ENCODE measurements at places on chromosomes 16 and 17.

- DNase-seq: no peak
Observed at GRCh38 chr17:7839876-7840261, 5.9 kb downstream of the KDM6B start.

- no peak for DNase-seq
Observed at GRCh38 chr17:71398800-71399219, 722.0 kb upstream of the SOX9 start.

DNA sequence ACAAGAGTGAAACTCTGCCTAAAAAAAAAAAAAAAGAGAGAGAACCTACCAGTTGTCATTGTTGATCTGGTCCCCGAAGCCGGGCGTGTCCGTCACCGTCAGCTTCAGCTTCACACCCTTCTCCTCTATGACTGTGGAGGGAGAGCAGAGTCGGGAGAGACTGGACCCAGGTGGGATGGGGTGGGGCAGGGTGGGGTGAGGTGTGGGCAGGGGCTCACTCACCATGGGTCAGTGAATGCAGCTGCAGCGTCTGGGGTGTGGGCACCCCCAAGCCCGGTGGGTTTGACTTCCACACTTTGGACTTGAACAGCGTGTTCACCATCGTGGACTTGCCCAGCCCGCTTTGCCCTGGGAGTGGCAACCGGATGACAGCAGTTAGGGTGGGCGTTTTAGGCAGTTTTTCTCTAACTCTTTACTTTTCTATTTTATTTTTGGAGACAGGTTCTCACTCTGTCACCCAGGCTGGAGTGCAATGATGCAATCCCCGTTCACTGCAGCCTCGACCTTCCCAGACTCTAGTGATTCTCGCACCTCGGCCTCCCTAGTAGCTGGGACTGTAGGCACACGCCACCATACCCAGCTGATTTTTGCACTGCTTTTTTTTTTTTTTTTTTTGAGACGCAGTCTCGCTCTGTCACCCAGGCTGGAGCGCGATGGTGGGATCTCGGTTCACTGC lies 2.2 kb downstream of the SEPTIN12 start:
- no peak for DNase-seq

DNA sequence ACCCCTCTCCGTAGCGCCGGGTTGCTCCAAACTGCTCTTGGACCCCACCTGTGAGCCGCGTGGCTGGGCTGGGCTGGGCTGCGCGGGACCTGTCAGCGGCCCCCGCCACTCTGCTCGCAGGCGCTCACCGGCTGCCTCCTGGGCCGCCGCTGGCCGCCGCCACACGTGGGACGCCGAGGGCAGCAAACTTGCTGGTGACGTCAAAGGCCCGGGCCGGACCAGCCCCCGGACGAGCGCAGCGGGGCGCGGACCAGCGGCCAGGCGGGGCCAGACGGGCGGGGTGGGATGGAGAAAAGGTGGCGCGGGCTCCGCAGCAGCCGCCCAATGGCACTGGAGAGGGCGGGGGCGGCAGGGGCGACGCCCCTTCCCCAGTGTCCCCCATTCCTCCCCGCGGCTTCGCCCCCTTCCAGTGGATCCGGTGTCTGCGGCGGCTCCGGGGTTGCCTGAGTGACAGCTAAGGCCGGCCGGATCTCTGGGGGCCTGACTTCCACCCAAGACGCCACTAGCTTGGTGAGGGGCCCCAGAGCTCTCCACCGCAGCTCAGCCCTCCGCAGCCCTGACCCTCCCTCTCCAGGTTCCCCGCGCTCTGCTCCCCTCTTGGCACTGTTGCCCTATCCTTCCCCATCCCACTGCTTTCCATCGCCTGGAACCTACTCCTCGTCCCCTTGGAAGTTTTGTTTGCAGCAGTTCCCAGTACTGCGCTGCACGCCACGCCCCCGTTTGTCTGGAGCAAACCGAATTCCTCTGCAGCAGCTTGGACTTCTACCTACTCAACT lies at the start of gene HS3ST3A1:
TSS of gene HS3ST3A1 (minus strand) at position 154 of the 776 bp plus-strand sequence. CDS start 800 bp downstream, outside the sequence.
- no peak for DNase-seq

DNA sequence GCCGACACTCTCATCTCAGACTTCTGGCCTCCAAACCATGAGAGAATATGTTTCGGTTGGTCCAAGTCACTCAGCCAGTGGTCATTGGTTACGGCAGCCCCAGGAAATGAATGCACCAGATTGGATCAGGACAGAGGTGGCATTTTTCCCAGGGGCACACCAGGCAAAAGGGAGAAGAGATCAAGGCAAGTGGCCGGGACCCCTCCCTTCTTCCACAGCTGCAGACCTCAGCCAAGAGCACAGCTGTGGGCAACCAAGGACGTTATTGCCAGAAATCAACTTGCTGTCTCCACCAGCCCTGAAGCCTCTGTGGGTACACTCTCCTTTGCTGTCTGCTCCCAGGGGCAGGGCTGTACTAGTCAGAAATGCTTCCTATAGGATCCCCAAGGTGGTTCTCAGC lies 20.7 kb downstream of the LRRC75A start:
- DNase-seq: no peak

DNA sequence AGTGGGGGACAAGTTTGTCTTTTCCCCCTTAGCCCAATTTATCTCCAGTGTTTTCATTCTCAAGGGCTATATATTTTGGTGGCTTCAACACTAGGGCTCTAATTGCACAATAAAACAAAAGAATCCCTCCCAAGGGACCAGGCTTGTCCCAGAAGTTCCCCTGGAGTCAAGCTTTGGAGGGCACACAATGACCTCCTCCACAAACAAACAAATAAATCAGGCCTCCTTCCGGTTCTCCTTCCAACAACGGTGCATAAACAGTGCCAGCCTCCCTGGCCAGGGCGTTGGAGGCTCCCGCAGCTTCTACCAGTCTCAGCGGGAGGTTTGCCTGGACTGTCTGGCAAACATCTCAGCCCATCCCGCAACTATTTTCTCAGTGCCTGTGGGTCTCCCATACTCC lies 188.0 kb upstream of the FOXF1 start:
- DNase-seq: no peak

Measured in activated CD8-positive, alpha-beta memory T cell treated with anti-CD3 and anti-CD28 coated beads for 4 hours (primary cell).